ENCODE measurements at places on chromosomes 2 and 18.

- no peak for DNase-seq
These were observed 9.5 kb downstream of the USP40 start for GRCh38 chr2:233556881-233557736.

- no peak for DNase-seq
These were observed 328.1 kb downstream of the NR4A2 start for GRCh38 chr2:156004459-156004858.

GRCh38 chr2:165793779-165794535, at the start of gene GALNT3:
GALNT3 (minus strand) TSS chr2:165794247; CDS start chr2:165770700, 23,547 bp downstream.
- peak; percentile 72 for DNase-seq

- DNase-seq: no peak
These were observed 14.7 kb downstream of the NIFK start for GRCh38 chr2:121721926-121722325.

- no peak for DNase-seq
These were observed 3.9 kb downstream of the MAPRE2 start for GRCh38 chr18:35045121-35045520.

DNA sequence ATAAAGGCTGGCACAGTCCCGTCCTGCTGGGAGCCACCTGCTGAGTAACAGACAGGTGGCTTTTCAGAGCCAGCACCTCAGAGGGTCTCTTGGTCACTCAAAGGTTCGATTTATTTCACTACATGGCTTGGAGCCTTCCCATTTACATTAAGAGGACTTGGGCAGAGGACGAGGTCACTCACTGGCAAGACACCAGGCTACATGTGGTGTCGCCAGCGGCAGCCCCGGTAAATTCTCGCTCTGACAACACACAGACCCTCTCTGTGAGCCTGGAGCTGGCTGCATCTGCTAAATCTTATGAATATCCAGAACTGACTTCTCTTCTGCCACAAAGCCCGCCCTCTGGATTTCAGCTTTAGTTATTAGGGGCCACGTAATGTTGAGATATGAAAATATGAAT, 254.7 kb downstream of the VAPA start:
- DNase-seq: no peak

GRCh38 chr2:153386481-153386897, 92.1 kb downstream of the RPRM start:
- no peak for DNase-seq

- no peak for DNase-seq
These were observed 58.0 kb upstream of the ZNF236 start for GRCh38 chr18:76764291-76764901.

DNA sequence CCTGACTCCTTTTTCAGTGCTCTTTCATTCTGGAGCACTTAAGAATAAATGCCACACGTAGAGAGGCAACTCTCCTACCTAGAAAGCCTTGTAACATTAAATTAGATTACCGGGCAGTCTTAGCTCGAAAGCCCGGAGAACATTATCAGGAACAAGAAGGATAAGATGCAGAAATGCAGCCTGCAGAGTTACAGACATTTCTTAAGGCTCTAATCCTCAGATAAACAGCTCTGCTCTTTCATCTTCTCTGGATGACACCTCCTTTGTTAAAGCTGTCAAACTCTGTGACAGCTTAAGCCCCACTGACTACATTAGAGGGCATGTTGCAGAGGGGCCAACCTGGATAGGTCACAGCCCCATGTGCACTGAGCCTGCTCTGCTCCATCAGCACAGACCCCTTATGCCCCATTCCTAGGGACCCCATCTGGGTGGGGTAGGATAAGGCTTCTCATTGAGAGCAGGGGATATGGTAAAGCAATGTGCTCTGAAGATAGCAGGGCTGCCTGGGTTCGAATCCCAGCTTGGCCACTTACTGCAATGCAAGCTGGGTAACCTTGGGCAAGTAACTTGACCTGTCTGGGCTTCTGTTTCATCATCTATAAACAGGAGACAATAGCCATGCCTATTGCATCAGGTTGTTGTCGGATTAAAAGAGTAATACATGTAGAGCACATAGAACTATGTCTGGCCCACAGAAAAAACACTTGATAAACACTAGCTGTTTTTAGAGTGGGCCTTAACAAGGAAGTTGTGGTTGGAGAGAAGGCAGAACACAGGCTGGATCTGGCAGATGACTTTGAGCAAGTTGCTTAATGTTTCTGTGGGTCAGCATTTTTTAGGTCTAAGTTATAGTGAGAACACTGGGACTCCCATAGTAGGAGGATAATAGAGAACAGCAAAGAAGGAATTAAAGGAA, 111.4 kb downstream of the THNSL2 start:
- DNase-seq: no peak

DNA sequence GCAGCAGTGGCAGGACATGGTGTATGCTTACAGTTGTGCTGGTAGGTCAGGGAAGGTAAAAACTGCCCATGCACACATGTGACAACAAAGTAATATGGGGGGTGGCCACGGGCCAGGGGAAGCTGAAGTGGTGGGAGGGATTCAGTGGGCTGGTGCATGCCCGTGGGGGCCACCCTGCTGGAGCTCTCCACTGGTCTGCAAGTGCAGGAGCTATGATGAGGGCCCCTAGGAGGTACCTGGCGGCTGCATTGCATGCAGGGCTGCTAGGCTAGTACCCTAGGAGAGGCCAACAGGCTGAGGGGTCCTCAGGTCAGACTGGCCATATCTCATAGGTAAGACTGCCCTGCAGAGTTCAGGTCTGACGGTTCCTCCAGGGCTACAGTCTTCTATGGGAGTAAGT, 265.9 kb downstream of the NUP35 start:
- no peak for DNase-seq

DNA sequence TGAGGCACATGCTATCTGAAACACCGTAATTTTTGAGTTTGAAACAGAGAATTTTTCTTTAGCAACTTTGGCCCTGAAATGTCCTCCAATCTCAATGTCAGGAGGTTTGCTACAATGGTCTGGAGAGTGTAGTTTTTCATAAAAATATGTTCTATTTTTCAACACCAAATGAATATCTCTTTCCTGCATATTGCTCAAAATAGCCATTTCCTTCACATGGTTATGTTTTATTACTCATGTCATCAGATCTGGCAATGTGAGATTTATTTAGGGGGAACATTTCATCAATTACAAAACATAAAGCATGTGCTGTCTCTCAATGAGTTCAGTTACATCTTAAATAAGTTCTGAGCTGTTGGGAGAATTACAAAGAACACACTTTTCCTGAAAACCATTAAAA, 871.9 kb upstream of the FSHR start:
- no peak for DNase-seq

DNA sequence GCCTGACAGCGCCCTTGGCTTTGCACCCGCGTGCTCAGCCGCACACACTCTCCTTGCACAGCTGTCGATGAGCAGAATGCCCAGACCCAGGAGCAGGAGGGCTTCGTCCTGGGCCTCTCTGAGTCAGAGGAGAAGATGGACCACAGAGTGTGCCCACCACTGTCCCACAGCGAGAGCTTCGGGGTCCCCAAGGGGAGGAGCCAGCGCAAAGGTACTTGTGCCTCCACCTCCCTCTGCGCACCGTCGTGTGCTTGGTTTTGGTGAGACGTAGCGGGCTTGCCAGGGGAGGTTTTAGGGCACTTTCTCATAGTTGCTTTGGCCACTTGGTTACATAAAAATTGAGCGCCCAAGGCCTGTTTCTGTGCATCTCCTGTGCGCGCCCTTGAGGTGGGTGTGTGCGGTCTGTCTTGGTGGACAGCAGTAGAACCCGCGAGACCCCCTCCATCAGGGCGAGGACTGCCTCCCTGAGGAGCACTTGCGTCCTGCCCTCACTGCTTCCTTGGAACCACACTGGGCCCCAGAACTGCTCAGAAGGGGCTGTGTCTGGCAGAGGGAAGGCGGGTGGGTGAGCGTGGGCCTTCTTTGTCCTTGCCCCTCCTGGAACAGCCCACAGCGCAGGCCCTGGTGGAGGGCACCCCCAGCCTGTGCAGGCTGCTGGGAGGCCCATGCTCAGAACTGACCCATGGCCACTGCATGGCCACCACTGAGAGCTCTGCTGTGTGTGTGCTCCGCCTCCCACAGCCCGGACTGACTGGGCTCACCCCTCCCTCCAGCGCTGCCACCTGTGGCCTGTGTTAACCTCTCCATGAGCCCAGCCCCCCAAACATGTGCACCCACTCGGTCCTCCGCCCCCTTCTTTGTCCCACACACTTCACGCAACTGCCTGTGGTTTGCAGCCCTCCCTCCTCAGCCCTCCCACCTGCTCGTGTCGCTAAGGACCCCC, 95.9 kb downstream of the DGKD start:
- no peak for DNase-seq

GRCh38 chr2:201949181-201949926, 84.3 kb upstream of the FZD7 start:
- peak; percentile 57 for DNase-seq

DNA sequence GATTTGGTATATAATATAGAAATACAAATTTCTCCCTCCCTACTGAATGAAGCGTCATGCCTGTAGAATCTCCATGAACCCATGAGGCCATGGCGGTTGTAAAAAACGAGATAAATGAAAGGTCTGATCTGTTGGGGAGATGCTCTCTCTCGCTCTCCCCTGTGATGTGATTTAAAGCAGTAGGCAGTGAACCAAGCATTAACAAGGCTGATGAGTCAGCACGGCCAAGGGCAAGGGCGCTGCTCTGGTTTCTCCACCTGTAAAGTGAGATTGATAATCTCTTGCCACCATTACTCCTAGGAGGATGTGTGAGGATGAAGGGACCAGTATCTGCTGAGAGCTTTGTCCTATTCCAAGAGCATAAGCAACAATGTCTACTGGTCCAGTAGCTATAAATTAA, 553.3 kb downstream of the CMPK2 start:
- DNase-seq: no peak

DNA sequence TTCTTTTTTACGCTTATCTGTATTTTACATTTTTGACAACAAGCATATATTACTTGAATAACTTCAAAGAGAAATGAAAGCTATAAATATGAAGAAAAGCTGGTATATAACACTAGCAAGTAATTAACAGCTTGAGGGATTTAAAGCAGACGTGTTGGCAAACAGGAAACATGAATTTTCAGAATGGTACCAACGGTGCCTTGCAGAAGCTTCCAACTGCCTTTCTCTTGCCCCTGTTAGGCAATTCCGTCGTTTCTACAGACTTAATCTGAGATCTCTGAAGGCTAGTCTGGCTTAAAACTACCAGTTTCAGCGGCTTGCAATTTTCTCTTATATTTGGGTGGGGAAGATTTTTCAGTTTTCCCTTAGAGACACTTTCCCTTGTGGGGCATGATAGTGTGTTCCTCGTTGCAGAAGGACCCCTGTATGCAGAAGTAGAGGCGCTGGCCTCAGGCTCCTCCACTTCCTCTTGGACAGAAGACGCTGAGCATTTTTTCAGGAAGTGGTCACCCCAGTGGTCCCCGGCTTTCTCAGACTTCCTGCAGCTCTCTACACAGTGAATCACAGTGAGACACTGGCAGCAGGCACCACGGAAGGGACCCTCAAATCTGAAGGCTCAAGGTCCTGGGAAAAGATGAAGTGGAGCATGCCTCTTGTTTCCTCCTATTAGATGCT, 56.2 kb upstream of the SLC16A14 start:
- DNase-seq: no peak

DNA sequence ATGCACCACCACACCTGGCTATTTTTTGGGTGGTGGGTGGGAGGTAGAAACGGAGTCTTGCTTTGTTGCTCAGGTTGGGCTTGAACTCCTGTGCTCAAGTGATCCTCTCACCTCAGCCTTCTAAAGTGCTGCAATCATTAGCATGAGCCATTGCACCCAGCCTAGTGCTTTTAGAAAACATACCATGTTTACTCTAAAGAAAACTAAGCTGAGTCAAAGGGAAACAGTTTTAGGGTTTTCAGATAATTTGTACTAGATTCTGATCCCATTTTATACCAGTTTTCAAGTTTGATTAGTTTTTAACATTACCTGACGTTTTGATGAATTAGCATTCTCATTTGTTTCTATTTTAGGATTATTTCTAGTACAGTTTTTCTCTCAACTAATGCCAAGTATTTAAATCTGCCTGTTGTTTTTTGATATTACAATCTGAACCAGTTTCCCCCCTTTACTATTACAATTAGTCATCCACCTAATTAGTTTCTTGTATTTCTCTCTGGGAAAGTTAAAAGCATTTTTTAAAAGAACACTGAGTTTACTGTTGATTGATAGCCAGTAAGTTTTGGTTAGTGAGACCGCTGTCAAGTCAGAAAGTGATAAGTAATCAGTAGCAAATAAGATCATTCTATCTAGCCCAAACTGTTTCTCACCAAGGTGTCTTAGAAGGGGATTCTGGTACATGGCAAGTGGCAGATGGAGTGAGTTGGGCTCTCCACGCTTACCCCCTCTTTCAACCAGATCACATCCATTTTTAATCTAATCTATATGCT, 24.2 kb upstream of the TBR1 start:
- DNase-seq: no peak

DNA sequence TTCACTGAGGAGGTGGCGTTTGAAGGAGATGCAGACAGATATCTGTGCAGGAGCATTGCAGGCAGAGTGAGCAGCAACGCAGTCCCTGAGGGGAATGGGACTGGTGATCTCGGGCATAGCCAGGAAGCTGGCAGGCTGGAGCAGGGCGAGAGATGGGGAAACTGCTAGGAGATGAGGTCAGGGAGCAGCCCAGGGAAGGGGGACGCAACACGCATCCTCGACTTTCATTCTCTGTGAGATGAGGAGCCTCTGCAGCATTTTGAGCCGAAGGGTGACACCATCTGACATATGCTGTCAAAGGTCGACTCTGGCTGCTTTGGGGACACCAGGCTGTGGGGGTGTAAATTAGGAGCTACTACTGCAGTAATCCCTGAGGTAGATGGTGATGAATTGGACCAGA, 4.3 kb upstream of the CHRNA1 start:
- DNase-seq: no peak

Data from right kidney (tissue), 9 donors.